ENCODE measurements at places on chromosomes 4 and X.

DNA sequence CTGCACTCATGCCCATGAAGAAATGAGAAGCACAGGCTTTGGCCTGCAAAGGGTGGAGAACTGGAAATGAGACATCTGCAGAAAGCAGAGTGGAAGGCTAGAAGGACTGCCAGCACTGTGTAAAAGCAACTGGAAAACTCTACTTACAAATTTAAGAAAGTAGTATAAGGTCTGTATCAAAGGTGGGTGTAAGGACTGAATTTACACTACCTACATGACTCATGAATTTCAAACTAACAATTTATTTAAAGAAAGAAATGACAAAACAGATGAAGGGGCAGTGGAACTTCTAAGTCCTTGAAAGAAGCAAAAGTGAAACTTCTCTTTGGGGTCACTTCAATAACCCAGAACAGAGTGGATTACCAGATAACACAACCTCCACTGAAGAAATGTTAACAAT, 71.2 kb downstream of the SLC10A7 start:
- DNase-seq = no peak

DNA sequence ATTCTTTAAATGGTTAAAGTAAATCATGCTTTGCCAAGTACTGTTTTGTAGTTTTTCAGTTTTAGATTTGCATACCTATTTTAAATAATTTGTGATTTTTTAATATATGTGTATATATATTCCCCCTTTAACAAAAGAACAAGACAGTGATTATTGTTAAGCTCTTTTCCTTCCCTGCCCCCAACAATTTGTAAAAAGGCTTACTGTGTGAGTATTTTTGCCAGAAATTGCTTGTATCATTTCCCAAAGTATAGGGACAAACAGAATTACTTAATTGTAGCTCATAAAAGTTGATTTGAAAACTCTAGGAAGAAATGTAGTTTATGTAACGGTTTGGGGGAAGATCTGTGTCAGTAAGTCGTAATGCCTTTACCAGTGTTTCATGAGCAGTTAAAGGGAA, 19.0 kb downstream of the CPEB2 start:
- no peak for DNase-seq

- peak; percentile 93 for DNase-seq
These were observed 193.0 kb upstream of the C1QTNF7 start for GRCh38 chr4:15234856-15235126.

GRCh38 chr4:65167719-65168118, 502.6 kb downstream of the EPHA5 start:
- DNase-seq = no peak

DNA sequence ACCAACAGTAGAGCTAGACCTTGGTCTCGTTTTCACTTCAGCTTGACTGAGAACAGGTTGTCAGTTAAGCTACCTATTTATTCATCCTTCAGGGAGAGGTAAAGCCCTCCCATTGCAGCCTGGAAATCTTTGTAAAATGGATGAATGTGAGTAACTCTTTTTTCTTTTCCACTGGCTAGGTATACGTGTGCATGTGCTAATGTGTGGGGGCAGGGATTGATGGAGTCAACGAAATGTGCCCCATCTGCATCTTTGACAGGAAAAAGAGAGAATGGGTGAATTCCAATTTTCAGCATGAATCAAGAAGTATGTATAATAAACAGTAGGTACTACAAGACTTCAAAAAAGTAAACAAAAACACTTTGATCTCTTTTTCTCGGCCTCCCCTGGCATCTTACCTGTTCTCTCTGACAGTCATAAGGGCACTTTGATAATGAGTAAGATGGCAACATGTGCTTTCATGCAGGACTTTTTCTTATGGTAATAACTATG, at the start of gene IL21:
Gene IL21 (minus strand): TSS at position 51 of the 492 bp plus-strand sequence. CDS start 55 bp downstream, outside the sequence.
- no peak for DNase-seq

- DNase-seq = no peak
These were observed 73.6 kb upstream of the ELOVL6 start for GRCh38 chr4:110271986-110272385.

GRCh38 chrX:30635630-30636029, 17.6 kb upstream of the GK start:
- DNase-seq = no peak

DNA sequence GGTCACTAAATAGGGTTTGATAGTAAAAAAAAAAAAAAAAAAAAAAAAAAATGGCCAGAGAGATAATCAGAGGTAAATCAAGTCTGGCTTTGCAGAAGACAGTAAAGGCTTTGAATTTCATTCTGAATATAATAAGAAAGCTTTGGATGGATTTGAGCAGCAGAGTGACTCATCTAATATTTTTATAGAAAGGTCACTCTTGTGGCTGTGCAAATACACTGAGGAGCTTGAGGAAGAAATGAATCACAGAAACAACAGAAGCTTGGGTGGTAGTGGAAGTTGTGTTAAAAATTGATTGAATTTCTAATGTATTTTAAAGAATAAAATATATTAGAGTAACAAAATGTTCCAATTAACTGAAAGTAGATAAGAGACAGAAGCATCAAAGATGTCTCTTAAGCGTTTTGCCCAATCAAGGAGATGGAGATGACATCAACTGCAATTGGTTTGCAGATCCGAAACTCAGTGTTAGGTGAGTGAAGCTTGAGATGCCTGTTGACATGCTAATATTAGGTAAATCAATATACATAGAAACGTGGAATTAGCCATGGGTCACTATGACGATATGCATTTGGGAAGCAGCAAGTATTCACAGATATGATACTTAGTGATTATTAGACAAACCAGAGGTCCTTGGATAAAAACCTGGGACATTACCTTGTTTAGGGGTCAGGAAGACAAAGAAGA, 280.5 kb downstream of the GPM6A start:
- peak; percentile 39 for DNase-seq

DNA sequence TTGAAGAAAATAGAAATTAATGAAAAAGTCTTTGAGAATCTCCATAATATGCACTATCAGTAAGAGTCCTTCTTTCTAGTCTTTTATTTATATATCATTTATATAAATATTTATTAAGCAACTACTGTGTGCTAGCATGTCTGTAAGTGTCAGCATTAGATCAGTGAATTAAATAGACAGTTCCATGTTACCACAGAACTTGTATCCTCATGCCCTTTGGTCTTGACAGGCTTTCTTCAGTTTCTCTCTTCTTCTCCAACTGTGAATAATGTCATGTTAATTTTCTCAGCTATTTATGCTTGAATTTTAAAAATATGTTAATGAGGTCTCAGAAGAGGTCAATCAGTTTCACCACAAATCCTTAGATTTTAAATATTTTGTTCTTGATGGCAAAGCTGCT, 389.6 kb upstream of the TRAM1L1 start:
- no peak for DNase-seq

DNA sequence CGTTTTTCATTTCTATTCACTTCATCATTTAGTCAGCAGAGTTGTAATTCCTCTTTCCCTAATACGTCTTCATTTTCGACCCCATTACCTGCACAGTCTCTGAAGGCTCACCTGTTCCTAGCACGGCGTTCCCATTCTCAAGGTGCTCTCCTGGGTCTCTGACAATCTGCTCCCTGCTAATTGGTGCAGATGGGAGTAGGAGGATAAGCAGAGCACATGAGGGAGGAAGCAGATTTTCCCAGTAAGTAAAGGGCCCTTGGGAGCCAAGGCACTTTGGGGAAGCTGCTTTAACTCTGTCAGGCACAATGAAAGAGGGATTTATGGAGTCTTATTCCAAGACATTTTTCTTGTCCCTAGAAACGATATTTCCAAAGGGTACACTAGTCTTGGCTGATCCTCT, 466.4 kb downstream of the STIM2 start:
- DNase-seq = no peak

GRCh38 chrX:53831662-53832635, 145.4 kb upstream of the HUWE1 start:
- DNase-seq = no peak

DNA sequence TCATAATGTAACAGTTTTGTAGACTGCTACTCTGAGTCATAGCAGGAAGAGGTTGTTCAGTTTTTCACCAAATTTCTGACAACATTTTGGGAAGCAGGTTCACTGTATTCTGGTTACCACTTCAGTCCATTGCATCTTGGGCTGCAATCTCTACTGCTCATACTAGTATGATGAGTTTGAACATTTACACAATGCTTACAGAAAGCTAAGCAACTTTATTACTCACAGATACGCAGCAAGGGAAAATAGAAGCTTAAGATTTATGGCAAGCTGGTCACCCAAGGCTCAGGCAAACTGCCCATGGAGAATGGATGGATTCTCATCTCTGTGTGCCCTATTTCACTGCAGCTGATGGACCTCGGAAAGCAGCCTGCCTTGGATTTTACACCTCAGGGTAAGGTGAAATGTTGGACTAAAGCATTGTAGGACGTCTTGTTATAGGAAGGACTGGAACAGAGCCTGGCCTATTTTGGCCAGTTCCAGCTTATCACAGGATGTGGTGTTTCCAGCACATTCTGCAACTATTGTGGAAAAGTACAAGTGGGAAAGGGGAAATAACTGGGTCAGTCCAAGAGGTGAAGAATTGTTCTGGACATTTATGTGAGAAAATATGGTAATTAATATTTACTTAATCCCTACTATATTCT, 887.1 kb upstream of the AGA start:
- DNase-seq = no peak

GRCh38 chr4:94420356-94420755, 31.4 kb upstream of the PDLIM5 start:
- DNase-seq = no peak

- no peak for DNase-seq
These were observed 164.9 kb downstream of the DTHD1 start for GRCh38 chr4:36446275-36446674.

DNA sequence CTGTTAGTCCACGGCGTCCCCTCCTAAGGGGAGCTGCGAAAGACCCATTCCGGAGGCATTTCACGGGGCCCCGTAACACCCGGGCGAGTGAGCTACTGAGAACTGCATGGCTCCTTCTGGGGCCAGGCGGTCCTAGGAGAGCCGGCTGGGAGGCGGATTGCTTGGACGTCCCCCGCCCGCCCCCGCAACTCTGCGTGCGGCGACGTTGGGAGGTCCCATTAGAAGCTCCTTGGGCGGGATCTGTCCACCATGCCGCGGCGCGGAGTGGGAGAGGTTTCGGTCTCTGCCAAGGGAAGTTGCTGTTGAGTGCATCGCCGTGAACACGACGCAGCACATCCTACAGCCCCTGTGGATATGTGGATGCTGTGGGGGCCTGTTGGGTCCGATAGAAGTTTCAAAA, 85.4 kb upstream of the IGFBP7 start:
- no peak for DNase-seq

DNA sequence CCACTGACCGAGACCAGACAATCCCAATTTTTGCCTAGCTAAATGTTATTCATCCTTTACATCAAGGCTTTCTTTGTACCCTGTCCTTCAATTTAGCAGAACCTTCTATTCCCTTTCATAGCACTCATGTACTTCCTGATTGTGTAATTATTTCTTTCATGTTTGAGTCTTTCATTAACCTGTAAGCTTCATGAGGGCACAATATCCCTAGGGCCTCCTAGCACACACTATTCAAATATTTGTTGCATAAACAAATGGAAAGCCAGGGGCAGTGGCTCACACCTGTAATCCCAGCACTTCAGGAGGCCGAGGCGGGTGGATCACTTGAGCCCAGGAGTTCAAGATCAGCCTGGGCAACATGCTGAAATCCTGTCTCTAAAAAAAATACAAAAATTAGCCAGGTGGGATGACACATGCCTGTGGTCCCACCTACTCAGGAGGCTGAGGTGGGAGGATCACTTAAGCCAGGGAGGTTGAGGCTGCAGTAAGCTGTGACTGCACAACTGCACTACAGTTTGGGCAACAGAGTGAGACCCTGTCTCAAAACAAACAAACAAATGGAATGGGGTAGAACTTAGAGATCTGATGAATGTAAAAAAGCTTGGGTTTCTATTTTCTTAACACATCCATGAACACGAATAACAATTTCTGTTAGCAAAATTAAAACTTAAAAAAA, 59.0 kb downstream of the SAT1 start:
- no peak for DNase-seq

- no peak for DNase-seq
These were observed 898 bp downstream of the CMC4 start for GRCh38 chrX:155070038-155070437.

DNA sequence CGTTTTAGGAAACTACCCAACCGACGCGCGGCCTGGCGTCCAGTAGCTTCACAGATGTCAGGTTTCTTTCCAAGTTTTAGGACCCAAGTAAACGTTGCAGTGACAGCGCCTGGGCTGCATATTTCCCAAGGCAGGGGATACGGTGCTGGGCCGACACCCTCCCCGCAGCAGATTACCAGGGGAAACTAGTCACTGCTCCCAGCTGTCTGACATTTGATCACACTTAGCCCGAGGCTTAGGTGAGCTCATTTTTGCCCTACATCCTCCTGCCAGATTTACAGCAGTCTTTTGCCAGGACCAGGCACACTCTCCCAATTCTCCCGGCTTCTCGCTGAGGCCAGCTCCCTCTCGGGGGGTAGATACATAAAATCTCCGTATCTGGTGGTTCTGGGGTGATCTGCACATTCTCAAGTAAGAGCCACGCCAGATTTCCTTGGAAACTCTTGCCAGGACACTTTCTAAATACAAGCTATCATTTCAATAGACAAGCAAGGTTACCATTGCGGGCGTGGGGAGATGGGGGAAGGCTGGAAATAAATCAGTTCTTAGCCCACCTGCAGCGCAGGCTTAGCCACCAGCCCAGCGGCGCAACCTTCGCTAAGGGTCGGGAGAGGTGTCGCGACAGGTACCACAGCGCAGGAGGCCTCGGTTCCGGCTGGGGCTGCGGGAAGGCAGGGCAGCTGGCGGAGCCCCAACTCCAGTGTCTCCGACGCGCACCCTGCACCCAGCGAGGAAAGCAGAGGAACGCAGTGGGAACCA, 2.5 kb upstream of the SOX3 start:
- no peak for DNase-seq

DNA sequence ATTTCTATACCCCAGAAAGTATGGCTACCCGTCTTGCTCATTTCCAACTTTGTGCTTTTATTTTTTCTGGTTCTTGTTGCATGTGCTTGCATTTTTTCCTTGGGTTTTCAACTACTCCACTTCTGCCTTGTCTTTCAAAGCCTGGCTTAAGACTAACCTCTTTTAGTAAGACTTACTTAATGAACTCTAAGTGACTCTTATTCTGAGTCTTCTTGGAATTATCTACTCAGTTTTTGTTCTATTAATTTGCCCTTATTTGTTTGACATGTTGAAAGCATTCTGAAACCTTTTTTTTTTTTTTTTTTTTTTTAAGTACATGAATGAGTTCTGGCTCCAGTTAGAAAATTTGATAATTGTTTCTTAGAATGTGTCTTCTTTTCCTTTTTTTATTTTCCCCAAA, 74.8 kb downstream of the SLIT2 start:
- no peak for DNase-seq

- no peak for DNase-seq
These were observed 98.5 kb downstream of the RPA4 start for GRCh38 chrX:96982161-96982560.
